Activated naive CD4-positive, alpha-beta T cell treated with anti-CD3 and anti-CD28 coated beads for 36 hours (primary cell): ENCODE measurements at places on chromosomes 7 and 10. TPM values are rescaled to one million over a fixed set of nuclear protein-coding genes. Genes with fewer than 3 reads are reported as not detected.
A peak's percentile ranks its signal among the peaks of the same experiment; 100 is the strongest.

ERVW-1 gene
- not detected for total RNA-seq

PLAC9 gene
- total RNA-seq: not detected

ETV1 gene
- total RNA-seq: not detected

PCLO gene
- not detected for total RNA-seq

ODAD2 gene
- total RNA-seq: 0.22 TPM

SUMF2 gene
- 159 TPM for total RNA-seq

SPDYE5 gene
- not detected for total RNA-seq

ELFN1 gene
- not detected for total RNA-seq

PDK4 gene
- not detected for total RNA-seq

DNA sequence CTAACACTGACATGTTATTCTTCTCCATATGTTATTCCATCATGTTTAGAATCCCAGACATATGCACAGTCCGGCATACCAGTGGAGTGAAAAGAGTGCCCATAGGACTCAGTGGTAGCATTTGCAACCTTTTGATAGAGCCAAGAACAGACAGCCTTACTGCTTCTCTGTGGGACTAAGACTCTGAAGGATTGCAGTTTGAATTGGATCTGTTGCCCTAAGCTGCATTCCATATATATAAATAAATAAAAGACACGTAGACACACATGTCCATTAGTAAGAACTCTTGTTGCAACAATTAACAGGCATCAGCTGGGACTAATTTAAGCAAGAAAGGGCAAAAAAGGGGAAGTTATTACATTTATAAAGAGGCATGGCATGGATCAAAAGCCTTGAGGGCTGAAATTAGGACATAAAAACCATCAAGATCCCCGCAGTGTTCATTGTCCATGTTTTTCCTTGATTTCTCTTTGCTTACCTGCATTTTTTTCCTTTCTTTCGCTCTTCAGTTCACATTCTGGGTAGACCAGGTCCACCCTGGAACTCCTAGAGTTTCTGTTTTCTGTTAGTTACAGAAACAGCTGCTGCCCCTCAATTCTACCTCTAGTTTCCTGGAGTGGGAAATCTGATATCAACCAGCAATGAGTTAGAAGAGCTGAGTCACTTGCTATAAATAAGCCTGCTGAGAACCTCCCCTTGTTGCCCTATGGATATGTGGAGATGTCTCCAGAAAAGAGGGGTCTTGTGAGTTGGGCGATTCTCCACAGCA lies 132.4 kb downstream of the SORCS1 start:
- no peak overlapping the region for H3K4me3 ChIP-seq
- no peaks in the 10 kb centered on the region for H3K4me1 ChIP-seq
- H3K27ac ChIP-seq: no peak overlapping the region
- H3K36me3 ChIP-seq: no peaks in the 10 kb centered on the region

DNA sequence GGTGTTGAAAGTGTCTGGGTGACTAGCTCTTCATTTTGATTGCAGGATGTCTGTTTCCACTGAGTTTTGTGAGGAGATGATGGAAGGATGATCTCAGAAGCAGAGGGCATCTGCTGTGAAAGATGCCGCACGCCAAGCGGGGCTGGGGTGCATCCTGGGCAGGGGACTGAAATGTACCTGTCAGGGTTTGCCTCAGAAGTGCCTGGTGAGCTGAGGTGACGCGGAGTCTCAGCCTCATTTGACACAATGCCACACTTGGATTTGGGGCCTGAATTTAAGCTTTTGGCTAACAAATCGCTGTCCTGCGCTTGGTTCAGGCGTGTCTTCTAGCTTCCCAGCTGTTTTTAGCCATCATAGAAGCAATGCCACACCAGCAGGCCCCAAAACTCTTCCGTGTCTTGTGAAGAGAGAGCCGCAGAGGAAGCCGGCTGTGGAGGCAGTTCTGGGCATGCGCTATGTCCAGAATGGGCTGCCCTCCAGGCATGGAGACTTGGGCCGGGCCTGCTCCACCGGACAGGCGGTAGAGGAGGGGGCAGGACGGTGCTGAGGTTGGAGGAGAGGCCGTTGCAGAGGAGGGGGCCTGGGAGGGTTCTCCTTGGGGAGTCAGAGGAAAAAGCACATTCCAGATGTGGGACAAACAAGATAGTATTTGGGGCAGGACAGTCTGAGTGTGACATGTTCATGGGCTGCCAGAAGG lies 31.2 kb downstream of the WDR86 start:
- no peak overlapping the region for H3K4me3 ChIP-seq
- H3K27ac ChIP-seq: peak overlapping the region; percentile 4
- H3K36me3 ChIP-seq: no peaks in the 10 kb centered on the region
- peaks cover 10% of the 10 kb centered on the region for H3K4me1 ChIP-seq
- DNase-seq: no peak
- H3K27me3 ChIP-seq: peaks cover 8% of the 10 kb centered on the region

GRCh38 chr10:79936625-79937615 lies 12.0 kb downstream of the SFTPD start:
- H3K36me3 ChIP-seq: no peaks in the 10 kb centered on the region
- no peak overlapping the region for H3K27ac ChIP-seq
- H3K4me3 ChIP-seq: no peak overlapping the region

DNA sequence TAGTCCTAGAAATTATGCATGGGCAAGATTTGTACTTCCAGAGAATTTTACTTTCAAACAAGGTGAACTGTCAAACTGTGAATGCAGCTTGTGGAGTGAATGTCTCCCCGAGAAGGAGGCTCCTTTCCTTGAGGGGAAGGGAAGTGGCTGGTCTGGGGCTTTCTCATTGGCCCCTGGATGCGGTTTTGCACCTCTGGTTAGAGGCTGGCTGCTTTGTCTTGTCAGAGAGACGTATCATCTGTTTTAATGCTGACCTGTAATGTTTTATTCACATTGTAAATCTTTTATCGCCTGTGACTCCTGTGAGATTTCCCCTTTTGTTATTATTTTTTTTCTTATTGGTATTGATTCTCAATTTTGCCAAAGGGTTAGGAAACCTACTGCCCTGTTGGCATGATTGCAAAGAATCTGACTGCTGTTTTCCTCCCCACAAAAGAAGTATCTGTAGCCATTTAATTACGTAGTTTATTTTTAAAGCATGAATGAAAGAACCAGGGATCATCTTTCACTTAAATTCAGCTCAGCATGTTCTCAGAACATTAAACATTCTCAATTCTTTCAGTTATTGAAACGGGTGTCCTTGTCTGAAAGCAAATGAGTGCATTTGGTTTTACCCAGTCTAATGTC lies 238.3 kb upstream of the NFE2L3 start:
- H3K27ac ChIP-seq: no peak overlapping the region
- DNase-seq: no peak
- H3K4me1 ChIP-seq: no peaks in the 10 kb centered on the region
- peaks cover 8% of the 10 kb centered on the region for H3K27me3 ChIP-seq

- no peaks in the 10 kb centered on the region for H3K36me3 ChIP-seq
- H3K4me3 ChIP-seq: no peak overlapping the region
- peaks cover 6% of the 10 kb centered on the region for H3K27me3 ChIP-seq
- H3K4me1 ChIP-seq: peaks cover 3% of the 10 kb centered on the region
Observed at GRCh38 chr10:117934477-117934876, 112.3 kb downstream of the RAB11FIP2 start.

DNA sequence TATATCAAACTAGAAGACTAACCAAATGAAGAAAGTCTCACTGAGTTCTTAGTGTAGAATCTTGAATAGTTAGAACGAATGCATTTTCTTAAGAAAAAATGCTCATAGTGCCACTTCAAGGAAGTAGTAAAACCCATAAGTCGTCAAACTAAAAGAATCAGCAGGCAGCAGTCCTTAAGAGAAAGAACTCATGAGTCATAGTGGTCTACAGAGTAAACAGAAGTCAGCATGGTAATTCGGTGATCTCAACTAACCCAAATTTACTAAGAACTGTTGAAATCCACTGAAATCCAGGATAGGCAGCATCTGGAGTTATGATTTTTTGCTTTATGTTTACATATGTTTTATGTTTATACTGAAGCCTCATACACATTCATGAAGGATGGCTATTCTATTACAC lies 256.2 kb downstream of the LHFPL3 start:
- H3K36me3 ChIP-seq: no peaks in the 10 kb centered on the region
- DNase-seq: no peak
- H3K27me3 ChIP-seq: no peaks in the 10 kb centered on the region
- no peak overlapping the region for H3K4me3 ChIP-seq

GRCh38 chr7:94403546-94403945 lies 8.9 kb downstream of the COL1A2 start:
- no peak overlapping the region for H3K4me3 ChIP-seq
- no peak for DNase-seq
- H3K27me3 ChIP-seq: peaks cover 8% of the 10 kb centered on the region
- H3K27ac ChIP-seq: no peak overlapping the region

DNA sequence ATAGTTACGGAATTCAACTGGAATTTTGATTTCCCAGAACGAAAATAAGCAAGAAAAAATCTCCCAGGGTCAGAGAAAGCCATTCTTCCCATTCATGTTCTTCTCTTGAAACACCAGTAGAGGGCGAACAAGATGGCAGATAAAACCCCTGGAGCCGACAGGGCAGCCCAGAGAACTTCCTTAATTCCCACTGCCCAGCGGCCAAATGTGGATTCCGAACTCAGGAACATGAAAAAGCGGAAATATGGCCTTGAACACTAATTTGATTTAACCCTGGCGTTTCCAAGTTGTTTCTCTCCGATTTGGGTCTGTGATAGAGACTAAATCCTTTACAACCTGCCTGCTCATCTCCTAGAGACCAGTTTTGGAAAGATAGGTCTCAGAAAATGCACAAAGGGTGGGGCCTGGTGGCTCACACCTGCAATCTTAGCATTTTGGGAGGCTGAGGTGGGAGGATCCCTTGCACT lies 100.7 kb upstream of the WAC start:
- peak overlapping the region; percentile 48 for H3K4me3 ChIP-seq
- no peaks in the 10 kb centered on the region for H3K4me1 ChIP-seq
- H3K36me3 ChIP-seq: no peaks in the 10 kb centered on the region
- DNase-seq: peak; percentile 29
- H3K27ac ChIP-seq: no peak overlapping the region

DNA sequence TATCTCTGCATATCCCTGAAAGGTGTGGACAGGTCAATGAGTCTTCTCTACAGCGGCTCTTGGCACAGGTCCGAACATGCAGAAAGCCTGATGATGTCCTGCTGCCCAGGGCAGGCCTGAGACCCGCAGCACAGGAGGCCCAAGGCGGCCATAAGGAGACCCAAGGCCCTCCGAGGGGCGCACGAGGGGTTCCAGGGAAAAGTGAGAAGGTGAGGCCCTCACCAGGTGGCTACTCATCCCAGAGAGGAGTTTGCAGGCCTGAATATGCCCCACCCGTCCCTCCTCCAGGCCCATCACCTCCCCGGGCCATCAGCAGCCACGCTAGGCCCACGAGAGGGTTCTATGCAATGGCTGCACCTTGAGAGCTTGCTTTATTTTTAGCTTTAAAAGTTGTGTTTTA lies 173.4 kb upstream of the RHEB start:
- H3K27ac ChIP-seq: no peak overlapping the region
- no peak for DNase-seq
- H3K27me3 ChIP-seq: no peaks in the 10 kb centered on the region
- peaks cover 4% of the 10 kb centered on the region for H3K4me1 ChIP-seq
- H3K4me3 ChIP-seq: no peak overlapping the region

DNA sequence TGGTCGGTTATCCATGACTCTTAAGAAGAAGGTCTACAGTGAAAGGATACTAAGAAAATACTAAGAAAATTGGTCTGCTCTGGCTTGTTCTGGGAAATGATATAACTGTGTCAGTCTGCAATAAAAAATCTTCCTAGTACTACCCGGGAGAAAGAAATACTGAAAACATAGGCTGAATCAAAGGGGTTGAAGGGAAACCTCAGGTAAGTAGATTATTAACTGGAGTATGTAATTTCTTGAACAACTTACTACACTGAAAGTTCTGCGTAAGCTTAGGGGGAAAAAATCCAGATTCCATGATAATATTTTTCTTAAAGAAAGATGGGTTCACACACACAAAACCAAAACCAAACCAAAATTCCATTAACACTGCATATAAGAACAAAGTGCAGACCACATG lies 143.3 kb downstream of the KMT2E start:
- peaks cover 6% of the 10 kb centered on the region for H3K36me3 ChIP-seq
- H3K4me3 ChIP-seq: no peak overlapping the region
- DNase-seq: no peak
- peaks cover 4% of the 10 kb centered on the region for H3K4me1 ChIP-seq
- no peak overlapping the region for H3K27ac ChIP-seq

- H3K36me3 ChIP-seq: no peaks in the 10 kb centered on the region
- H3K27me3 ChIP-seq: no peaks in the 10 kb centered on the region
- no peak overlapping the region for H3K4me3 ChIP-seq
- no peaks in the 10 kb centered on the region for H3K4me1 ChIP-seq
Observed at GRCh38 chr7:145774777-145775176, 341.8 kb upstream of the CNTNAP2 start.

GRCh38 chr7:34036972-34037792 lies 131.8 kb downstream of the BMPER start:
- H3K4me1 ChIP-seq: no peaks in the 10 kb centered on the region
- no peaks in the 10 kb centered on the region for H3K36me3 ChIP-seq
- H3K4me3 ChIP-seq: no peak overlapping the region
- H3K27me3 ChIP-seq: peaks cover 2% of the 10 kb centered on the region
- no peak overlapping the region for H3K27ac ChIP-seq
- no peak for DNase-seq

- H3K4me3 ChIP-seq: no peak overlapping the region
- H3K27ac ChIP-seq: no peak overlapping the region
- H3K4me1 ChIP-seq: no peaks in the 10 kb centered on the region
Observed at GRCh38 chr7:104371216-104371979, 43.0 kb downstream of the LHFPL3 start.

DNA sequence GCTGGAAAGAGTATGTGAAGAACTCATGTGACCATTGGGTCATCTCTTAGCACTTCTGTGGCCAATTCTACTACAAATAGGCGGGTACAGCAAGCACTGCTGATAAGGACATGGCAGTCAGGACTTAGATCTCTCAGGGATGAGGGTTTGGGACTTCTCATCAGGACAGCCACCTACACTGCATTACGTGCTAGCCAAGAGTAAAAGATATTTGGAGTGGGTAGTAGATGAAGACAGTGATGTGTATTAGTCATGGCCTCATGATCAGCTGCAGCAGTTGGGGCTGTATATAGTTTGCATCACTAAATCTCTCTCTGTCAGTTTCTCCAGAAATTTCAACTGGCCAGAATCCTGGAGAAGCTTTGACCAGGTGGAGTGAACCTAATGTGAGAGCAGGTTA lies 9.2 kb downstream of the TAS2R60 start:
- peaks cover 1% of the 10 kb centered on the region for H3K36me3 ChIP-seq
- H3K27me3 ChIP-seq: no peaks in the 10 kb centered on the region
- H3K27ac ChIP-seq: no peak overlapping the region
